Psoas muscle (tissue), 8 donors: ENCODE measurements at places on chromosomes 16 and 17. TPM values are rescaled to one million over a fixed set of nuclear protein-coding genes. Genes with fewer than 3 reads are reported as not detected.

The GNAO1 gene
- 1.1 TPM for total RNA-seq

The TMC8 gene
- 1.0 TPM for total RNA-seq

The EVI2B gene
- total RNA-seq, result 1.5 TPM

The CBX1 gene
- total RNA-seq, result 38.1 TPM

The SYNGR3 gene
- 0.24 TPM for total RNA-seq

The KRT31 gene
- total RNA-seq, result 4.5 TPM

The CLTC gene
- 119 TPM for total RNA-seq

The AARSD1 gene
- total RNA-seq, result 54.6 TPM

The CD300LF gene
- not detected for total RNA-seq

The CORO6 gene
- 620 TPM for total RNA-seq

The USP43 gene
- not detected for total RNA-seq
